Dermis microvascular lymphatic vessel endothelial cell (primary cell): ENCODE measurements at places on chromosomes 6 and 20. TPM values are rescaled to one million over a fixed set of nuclear protein-coding genes. Genes with fewer than 3 reads are reported as not detected.

The LRP11 gene
- total RNA-seq: 5.9 and 7.1 TPM in 2 replicates

The SLC32A1 gene
- total RNA-seq: not detected in 2 replicates

DNA sequence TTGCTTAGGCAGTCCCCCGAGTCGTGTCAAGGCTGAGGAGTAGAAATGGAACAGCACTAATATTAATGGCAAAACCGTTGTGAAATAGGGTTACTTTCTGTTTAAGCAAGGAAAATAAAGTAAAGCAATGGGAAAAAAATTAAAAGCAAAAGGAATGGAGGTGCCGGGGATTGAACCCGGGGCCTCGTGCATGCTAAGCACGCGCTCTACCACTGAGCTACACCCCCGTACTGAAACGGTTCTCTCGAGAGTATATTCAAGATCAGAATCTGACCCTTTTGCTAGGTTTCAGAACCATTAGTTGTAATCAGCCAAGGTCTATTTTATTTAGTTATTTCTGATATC, 85.5 kb downstream of the TRIM27 start:
- DNase-seq: peak; percentile 73

DNA sequence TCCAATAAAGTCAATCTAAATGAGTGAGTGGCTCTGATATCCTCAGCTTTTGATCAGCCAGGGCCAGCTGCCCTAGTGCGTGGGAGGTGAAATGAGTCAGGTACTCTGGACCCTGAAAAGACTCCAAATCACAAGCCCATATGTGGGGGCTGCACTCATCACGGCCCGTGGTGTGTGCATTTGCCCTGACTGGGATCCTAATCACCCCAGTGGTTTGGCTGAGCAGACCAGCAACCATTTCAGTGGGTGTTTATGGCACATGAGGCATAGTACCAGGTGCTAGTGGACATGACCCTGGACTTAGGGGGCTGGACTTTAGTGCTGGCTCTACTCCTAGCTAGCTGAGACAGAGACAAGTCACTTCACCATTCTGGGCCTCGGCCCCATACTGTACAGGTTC, 39.4 kb downstream of the SCML4 start:
- DNase-seq: no peak

The LRRN4 gene
- total RNA-seq: not detected in 2 replicates

The SLC17A5 gene
- 22.6 and 31.0 TPM in 2 replicates for total RNA-seq

DNA sequence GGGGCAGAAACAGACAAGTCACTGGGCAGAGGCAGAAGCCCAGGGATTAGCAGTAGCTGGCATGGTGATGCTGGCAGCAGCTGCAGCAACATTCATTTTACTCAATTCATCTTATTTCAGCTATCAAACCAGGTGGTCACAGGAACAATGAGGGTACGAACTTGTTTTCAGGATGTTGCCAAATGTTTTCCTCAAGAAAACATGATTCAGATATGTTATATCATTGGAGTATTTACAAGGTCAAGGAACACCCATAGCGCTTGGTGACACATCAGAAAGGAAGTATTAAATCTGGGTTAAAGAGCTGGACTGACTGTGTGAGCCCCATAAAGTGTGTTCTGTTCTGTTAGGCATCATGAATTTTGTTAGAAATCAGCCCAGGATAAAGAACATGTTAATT, 456.9 kb upstream of the ID4 start:
- DNase-seq: no peak

- DNase-seq: no peak
Observed at GRCh38 chr6:126027601-126028000, 41.3 kb downstream of the TRMT11 start.

DNA sequence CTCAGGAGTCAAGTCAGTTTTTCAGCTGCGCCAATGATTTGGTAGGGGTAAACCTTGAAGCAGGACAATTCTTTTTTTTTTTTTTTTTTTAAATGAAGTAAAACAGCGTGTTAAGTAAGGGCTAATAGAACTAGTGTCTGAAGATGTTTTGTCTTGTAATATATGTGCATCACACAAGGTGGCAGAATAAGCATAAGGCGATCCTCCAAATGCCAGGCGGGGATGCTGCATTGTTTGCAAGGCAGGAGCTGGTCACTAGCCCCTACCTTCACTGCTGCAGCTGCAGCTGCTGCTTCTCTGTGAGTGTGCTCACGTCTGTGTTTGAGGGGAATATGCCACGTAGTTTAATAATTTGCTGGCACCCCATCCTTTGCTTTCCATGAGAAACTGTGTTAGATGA, 272.7 kb upstream of the MAP3K7 start:
- DNase-seq: no peak

DNA sequence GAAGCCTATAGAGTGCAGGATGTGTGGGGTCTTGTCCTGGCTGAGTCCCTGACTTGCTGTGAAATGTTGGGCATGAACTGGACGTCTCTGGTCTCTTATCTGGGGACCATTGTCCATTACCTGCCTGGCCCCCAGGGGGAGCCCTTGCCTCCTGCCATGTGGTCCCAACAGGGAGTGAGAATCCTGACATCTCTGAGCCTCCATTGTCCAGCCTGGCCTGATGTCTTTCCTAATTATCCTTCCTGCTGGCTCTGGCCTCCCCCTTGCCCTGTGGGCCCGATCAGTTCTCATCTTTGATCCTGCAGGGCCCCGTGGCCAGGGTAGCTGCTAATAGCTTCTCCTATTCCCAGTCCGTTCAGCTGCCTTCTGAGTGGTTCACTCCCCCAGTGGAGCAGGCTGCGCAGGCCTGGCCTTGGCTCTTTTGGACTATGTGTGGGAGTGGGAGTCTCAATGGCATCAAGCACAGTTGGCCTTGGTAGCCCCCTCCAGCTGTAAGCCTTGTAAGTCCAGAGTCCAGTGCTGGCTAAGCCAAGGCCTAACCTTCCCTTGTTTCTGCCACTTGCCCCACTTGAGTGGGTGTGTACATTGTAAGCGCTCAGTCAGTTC, 77.9 kb upstream of the RALY start:
- DNase-seq: no peak

GRCh38 chr6:38176797-38177751, 357.5 kb downstream of the ZFAND3 start:
- DNase-seq: no peak
